T-helper 1 cell (primary cell): ENCODE measurements at places on chromosomes 5 and 9.

DNA sequence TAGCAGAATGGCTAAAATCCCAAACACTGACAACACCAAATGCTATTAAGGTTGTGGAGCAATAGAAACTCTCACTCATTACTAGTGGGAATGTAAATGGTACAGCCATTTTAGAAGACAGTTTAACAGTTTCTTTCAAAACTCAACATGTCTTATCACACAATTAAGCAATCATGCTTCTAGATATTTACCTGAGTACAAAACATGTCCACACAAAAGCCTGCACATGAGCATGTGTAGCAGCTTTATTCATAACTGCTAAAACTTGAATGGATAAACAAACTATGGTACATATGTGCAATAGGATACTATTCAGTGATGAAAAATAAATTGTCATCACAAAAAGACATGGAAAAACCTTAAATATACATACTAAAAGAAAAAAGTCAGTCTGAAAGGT, 31.5 kb downstream of the SLC25A46 start:
- no peak for DNase-seq

DNA sequence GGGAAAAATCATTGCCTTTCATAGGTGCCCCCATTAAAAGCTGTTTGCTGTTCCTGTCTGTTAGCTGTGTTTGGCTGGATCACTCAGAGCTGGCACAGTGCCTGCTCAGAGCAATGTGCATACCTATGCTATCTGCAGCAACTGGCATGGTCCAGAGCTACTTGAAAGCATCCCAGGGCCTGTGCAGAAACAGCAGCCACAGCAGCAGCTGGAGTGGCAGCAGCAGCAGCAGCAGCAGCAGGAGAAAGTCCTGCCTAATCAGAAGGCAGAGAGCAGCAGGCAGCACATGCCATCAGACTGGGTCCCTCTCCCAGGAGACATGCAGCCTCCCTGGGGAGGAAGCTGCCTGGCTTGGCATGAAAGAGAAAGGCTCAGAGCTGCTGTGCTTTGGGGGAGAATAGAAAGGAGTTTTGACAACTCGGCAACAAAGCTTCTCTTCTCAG, 243.8 kb upstream of the WWC1 start:
- no peak for DNase-seq

- no peak for DNase-seq
Observed at GRCh38 chr5:55541056-55541635, 6.4 kb upstream of the PLPP1 start.

DNA sequence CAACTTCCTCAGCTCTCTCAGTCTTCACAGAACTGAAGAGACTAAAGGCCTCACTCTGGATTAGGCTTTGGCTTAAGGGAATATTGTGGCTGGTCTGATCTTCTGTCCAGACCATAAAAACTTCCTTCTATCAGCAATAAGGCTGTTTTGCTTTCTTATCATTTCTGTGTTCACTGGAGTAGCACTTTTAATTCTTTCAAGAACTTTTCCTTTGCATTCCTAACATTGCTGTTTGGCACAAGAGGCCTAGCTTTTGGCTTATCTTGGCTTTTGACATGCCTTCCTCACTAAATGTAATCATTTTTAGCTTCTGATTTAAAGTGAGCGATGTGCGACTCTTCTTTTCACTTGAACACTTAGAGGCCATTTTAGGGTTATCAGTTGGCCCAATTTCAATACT, 88.7 kb upstream of the ACOT12 start:
- DNase-seq = no peak

GRCh38 chr9:130766927-130767307, 68.1 kb upstream of the ABL1 start:
- DNase-seq = no peak

DNA sequence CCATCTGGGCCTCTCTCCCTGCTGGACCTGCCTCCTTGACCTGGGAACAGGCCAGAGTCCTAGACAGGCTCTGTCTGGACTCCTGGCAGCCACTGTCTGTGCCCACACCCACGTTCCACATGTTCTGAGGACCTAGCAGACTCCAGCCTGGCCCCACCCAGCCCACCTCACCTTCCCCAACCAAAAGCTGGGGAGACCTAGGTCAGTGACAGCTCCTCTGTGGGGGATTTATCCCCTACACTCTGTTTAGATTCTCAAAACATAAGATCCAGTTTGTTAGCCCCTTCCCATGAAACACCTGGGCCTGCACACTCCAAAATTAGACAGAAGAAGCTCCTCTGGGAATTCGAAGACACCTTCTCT, 59.8 kb upstream of the ADAMTS2 start:
- DNase-seq = no peak

DNA sequence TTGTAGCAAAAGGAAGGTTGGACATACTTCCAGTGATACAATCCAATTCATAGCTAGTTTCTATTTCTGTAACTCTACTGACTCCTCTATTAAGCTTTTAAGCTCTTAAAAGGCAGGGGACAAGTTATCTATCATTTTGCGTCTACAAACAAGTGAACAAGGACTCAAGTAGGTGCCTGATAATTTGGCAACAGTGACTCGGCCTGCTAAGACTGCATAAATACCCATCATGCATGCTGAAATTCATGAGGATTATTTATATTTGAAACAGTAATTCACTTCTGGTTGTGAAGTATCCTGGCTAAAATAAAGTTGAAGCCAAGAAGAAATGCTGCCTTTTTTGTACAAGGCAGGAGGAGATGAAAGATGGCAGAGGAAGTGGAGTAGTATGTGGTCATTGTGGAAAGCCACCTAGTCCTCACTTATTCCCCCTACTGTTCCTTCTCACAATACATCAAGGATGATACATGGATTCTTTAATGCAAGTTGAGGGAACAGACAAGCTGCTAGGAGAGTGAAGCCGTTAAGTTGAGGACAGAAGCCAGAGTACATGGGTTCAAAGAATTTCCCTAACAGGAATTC, 74.0 kb downstream of the MRPS27 start:
- DNase-seq = no peak

GRCh38 chr9:6598249-6598725, 47.2 kb downstream of the GLDC start:
- no peak for DNase-seq

DNA sequence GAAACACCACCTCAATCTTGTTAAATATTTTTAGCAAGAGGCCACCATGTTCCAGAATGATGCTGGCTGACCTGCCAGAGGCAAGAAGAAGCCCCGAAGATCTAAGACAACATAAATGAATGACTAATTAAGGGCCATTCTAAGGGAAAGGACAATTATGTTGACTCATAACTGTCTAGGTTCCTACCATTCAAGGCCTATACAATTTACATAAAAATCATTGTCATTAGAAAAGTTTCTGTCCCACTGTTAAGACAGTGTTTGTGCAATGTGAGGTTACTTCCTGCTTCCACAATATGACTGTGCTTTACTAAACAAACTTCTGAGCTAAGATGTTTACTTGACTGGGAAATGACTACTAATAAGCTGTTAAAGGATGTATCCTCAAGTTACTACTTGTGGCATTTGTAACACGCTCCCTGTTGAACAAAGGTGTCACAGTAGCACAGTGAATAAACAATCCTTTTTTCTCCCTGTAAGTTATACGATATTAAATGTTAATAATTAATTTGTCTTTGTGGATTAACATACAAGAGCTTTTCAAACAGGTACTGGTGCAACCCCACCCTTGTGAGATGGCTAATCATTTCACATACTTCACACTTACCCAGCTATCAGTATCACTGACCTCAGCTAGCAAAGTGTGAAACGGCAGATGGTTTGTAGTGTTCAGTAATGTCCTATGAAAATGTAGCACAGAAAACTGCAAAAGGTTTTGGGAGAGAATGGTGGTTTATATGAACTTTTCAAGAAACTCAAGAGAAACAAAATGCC, 195.8 kb downstream of the EFNA5 start:
- DNase-seq = no peak

DNA sequence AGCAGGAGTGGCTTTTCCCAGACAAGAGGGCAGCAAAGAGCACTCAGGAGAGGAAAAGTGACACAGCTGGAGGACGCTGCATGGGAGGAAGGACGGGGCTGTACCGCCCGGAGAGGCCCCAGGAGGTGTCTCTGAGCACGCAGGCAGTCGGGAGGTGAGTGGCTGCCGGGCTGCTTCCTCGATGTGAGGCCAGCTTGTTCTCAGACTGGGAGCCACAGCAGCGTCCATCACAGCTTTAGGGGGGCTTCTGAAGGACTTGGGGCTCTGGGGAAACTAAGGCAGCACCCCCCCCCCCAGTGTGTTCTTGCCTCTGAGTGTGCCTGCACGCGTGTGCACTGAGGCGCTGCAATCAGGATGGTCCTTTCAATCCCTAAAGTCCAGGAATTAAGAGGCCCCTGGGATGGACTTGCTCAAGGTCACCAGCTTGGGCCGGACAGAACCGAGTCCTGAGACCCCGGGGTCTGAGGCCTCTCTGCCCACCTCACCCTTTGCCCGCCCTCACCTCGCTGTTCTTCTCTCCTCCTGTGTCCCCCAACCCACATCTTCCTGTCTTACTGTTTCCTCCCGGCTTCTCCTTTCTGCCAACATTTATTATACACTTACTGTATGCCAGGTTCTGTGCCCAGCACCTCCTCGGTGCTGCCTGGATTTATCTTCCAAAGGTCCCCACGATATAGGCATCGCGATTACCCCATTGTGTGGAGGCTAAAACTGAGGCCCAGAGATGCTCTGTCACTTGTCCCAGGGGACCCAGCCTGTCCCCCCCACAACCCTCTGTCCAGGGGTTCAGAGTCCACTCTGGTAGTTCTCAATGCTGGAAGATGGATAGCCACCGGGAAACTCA, 32.9 kb downstream of the FAM163B start:
- no peak for DNase-seq

GRCh38 chr9:130301483-130302286, 36.1 kb downstream of the HMCN2 start:
- no peak for DNase-seq

- DNase-seq = no peak
Observed at GRCh38 chr9:120353506-120353905, 226.5 kb downstream of the CDK5RAP2 start.

DNA sequence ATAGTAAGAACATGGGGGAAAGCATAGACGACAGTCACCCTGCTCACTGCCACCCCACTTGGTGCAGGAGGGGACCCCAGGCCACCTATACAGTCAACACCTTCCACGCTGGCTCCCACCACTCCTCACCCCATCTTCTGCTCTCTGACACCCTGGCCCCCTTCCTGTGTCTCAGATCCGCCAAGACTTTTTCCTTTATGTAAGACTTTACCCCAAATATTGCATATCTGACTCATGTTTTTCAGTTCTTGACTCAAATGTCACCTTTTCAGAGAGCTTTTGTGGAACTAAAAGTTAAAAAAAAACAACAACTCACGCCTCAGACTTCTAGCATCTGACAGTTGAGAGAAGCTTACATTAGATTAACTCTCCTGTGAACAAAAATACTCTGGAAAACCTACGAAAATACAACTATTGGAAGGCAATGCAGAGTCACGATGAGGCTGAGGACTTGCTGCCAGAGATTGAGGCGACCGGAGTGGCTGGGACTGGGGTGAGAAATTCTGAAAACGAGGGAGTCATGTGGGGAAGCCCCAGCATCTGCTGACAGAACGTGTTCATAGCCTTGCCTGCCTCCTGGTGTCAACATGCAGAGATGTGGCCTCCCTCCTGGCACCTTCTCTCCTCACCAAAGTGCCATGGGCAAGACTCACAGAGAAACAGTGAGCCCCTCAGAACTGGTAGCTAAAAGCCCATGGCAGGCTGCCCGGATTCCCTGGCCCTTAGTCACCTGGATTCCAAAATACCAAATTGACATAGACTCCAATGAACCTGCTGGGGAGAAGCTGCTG, 22.4 kb upstream of the FCN2 start:
- DNase-seq = no peak
